Aortic smooth muscle cell (primary cell): ENCODE measurements at places on chromosomes 12 and 14. TPM values are rescaled to one million over a fixed set of nuclear protein-coding genes. Genes with fewer than 3 reads are reported as not detected.

The TESPA1 gene
- not detected in 2 replicates for total RNA-seq

The ITGA7 gene
- total RNA-seq: 51.5 and 56.6 TPM in 2 replicates

The ALG10 gene
- total RNA-seq: 5.9 and 6.9 TPM in 2 replicates

The KRT71 gene
- not detected in 2 replicates for total RNA-seq

The RPS29 gene
- total RNA-seq: 912 and 1,352 TPM in 2 replicates
